ENCODE measurements at places on chromosomes 3 and 15.

- DNase-seq, result no peak
Measured at GRCh38 chr3:119597548-119598288, at the start of gene PLA1A. Gene PLA1A (plus strand): TSS chr3:119597885. CDS start chr3:119597914, 29 bp downstream.

GRCh38 chr15:89500397-89501270 is 4.3 kb upstream of the RHCG start:
- DNase-seq, result no peak

DNA sequence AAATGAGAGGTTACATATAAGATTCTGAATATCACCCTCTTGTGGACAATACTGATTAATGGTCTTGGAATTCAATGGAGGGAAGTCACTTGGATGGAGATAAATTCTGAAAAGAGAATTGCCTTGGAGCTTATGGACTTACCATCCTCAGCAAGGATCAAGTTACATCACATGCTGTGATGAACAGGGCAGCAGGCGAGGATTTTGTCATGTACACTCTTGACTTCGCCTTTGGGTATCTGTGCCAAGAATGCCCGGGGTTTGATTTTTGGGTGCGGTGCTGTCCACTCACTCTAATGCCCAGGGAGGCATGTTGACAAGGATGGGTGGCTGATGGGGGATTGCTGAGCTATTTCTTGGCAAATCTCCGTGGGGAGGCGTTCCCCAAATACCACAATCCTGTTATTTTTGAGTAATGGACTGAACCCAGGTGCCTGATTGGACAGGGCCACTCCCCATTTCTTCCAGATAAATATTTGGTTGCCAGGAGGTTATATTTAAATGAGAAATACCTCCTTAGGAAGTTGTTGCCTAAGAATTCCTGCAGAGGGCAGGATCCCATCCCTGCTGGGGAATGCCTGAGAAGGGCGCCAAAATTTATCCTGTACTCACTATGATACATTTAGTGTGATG is 96.3 kb downstream of the TPRG1 start:
- no peak for DNase-seq

- no peak for DNase-seq
Measured at GRCh38 chr3:117404730-117405129, 695.2 kb downstream of the TUSC7 start.
